ENCODE measurements at places on chromosomes 1 and 21. TPM values are rescaled to one million over a fixed set of nuclear protein-coding genes. Genes with fewer than 3 reads are reported as not detected.

The NBPF11 gene
- 13.7 TPM for total RNA-seq

The CD5L gene
- total RNA-seq, result not detected

The CAMK2N1 gene
- total RNA-seq, result 66.0 TPM

DNA sequence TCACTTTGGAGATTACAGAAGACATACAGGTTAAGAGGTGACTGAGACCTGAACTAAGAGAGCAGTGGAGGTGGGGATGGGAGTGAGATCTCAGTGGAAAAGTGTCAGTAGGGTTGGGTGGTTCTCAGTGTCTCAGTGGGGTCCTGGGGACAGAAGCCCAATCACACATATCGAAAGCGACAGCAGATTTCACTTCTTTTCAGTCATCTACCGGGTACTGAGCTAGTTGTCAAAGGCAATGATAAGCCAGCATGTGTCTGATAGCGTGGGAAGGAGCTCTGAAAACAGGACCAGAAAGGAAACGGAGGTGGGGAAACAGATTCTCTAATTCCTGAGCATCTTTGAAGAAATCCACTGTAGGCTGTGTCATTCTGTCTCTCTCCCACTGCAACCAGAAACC is 59.5 kb downstream of the RHOU start:
- DNase-seq, result no peak

DNA sequence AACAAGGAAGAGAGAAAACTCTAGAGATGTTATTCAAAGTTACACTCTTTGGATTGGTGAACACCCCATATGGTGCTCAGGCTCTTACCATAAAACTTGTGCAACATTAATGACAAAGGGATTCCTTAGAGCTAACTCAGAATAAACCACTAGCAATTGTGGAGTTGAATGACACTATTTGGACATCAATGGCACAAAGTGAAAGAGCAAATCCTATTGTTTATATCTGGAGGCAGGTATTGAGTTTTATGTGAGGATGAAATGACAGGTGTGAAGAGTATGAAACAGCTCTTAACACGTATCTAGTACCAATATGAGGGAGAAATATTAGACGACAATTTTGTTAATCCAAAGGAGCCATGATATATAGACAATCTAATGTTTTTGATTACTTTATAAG is 584.9 kb upstream of the PBX1 start:
- DNase-seq, result no peak

DNA sequence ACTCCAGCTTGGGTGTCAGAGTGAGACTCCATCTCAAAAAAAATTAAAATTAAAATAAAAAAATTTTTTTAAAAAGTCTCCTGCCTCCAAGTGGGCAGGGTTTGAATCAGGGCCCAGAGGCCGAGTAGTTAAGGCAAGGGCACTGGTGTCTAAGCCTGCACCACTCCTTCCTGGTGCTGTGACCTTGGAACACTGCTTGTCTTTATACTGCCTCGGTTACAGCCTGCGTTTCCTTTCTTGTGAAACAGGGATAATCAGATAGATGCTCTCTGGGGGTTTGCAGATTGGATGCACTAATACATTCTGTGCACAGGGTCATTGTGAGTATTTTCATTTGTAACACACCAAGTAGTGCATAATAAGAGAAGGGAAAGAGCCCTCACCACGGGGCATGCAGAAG is 58.4 kb upstream of the EFHD2 start:
- no peak for DNase-seq

DNA sequence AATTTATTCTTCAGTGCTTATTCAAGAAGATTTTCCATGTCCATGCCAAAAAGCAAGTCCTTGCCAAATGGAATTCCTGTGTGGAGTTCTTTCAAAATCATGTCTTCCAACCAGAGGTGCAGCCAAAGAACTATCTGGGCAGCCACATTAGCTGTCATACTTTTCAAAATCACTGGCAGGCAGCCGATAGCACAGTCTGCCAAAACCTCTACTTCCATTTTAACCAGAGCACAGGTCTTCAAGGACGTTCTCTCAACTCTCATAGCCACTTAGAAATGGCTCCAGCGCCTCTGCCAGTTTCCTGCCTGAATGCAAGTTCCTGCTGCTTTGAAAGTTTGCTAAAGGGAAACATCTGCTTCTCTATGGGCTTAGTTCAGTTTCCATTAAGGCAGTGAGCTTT is 975.7 kb upstream of the ADGRL4 start:
- no peak for DNase-seq

GRCh38 chr21:26082549-26082948 is 88.0 kb downstream of the APP start:
- DNase-seq, result no peak

DNA sequence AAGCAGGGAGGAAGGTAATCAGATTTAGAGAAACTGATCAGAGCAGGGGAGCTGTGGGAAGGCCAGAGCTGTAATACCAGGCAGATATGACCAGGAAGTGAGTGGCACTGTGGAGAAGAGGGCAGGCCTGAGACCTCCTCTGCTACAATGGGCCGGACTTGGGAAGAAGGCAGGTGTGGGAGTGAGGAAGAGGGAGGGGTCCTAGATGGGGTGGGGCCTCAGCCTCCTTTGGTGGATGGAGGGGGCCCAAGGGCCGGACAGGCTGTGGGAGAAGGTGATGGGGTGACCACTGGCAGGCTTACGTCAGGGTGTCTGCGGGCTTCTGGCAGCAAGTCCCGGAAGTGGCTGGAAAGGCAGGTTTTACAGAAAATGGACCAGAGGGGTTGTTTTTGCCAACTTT is 5.0 kb upstream of the HPCA start:
- DNase-seq, result no peak

All from Calu3 (cell line).